CD4-positive, alpha-beta T cell treated with Interferon gamma for 1 hour (primary cell): ENCODE measurements at places on chromosomes 3 and 15.

DNA sequence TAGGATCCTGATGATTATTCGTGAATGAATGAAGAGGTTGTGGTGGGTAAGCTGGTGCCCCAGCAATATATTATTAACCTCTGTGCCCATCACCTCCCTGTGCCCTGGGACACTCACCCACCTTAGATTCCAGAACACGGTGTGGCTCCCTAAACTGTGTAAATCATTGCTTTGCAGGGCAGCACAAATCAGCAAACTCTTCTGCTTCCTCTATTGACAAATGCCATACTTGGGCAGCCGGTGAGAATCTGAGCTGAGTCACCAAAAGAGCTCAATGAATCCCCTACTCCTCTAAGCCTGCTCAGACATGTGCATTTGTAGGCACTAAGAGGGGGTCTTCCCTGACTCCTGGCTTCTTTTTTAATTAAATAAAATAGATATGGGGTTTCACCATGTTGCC lies 15.7 kb downstream of the UQCC5 start:
- no peak for DNase-seq

- no peak for DNase-seq
Measured at GRCh38 chr3:62727536-62727935, 147.7 kb downstream of the CADPS start.

- no peak for DNase-seq
Measured at GRCh38 chr15:88031461-88031860, 225.1 kb downstream of the NTRK3 start.

DNA sequence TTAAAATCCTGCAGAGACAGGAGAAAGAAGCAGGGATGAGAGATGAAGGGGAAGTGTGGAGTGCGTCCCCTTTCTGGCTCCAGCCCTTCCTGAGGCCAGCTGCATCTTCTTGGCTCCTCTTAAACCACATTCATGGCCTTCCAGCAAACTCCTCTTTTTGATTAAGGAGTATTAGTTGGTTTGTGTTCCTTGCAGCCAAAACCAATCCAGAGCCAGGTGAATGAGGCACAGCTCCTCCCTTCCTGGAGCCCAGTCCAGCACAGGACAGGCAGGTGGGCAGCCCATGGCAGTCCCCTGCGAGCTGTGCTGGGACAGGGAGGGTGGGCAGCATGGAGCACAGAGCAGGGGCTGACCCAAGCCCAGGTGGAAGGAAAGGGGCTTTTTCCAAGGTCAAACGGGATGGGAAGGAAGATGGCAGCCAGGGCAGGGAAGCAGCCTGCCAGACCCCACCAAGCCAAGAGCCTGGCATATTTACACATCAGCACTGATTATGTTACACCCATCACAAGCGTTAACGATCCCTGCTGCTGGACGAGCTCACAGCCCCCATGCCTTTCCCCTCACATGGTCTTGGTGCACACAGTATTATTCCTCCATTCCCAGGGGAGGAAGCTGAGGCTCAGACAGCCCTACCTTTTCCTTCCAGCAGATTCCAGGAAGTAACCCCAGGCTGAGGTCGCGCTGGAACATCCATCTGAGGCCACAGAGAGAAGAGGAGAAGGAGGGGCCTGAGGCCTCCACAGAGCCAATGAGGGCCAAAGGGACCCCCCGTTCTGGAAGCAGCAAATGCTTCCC lies 175.6 kb downstream of the SMAD6 start:
- no peak for DNase-seq

DNA sequence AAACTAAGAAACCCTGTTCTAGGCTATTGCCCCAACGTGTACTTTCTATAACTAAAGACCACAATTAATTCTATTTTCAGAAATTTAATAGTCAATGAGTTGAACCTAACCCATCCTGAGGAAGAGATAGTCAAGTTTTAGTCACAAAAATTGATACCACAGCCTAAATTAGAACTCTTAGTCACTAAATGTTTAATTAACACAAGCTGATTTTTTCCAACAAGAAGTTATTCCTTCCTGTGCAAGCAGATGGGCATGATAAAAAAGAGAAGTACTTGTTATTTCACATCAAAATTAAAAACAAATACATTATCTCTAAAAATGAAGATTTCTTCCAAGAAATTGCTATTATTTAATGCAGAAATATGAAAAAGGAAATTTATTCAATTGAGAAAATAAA lies 38.4 kb upstream of the TERB2 start:
- DNase-seq = no peak

- DNase-seq = no peak
Measured at GRCh38 chr15:62966294-62967078, 76.1 kb upstream of the TPM1 start.

DNA sequence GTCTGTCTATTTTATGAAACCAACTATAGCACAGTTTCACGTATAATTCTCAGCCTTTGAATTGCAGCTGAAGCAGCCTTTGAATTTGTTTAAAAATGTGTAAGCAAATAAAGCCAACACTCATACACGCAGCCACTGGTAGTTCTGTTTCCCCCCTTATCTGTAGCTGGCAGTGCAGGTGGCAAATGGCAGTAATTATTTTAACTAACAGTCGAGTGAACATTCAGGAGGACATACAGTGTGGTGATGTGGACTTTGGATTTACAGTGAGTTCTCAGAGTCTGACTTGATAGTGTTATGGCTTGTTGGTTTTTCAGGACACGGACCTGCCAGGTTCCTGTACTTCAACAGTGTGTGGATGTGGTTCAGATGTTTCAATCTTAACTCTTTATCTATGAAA lies 64.0 kb upstream of the SKOR1 start:
- no peak for DNase-seq

DNA sequence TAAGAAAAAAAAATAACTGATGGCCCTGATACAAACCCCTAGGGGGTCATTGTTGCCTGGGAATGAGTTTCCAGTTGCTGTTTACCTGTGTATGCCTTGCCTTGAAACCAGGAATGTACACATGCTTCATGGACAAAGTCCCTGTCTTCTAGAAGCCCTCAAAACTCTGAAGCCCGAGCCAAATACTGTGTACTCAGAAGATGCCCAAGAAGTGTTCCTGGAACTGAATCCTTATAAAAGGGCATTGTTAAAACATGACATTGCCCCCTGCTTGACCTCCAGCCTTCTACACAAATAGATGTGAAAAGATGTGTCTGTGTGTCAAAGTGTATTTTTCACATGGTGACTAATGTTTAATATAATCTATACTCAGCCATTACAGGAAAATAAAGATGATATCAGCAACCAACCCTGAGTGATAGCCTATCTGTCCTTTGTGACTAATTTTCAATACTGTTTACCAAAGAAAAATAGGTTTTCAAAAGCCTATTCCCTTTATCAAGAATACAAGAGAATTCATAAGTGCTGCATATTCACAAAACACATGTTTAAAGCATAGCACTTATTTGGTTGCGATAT lies 325.9 kb downstream of the MECOM start:
- no peak for DNase-seq

DNA sequence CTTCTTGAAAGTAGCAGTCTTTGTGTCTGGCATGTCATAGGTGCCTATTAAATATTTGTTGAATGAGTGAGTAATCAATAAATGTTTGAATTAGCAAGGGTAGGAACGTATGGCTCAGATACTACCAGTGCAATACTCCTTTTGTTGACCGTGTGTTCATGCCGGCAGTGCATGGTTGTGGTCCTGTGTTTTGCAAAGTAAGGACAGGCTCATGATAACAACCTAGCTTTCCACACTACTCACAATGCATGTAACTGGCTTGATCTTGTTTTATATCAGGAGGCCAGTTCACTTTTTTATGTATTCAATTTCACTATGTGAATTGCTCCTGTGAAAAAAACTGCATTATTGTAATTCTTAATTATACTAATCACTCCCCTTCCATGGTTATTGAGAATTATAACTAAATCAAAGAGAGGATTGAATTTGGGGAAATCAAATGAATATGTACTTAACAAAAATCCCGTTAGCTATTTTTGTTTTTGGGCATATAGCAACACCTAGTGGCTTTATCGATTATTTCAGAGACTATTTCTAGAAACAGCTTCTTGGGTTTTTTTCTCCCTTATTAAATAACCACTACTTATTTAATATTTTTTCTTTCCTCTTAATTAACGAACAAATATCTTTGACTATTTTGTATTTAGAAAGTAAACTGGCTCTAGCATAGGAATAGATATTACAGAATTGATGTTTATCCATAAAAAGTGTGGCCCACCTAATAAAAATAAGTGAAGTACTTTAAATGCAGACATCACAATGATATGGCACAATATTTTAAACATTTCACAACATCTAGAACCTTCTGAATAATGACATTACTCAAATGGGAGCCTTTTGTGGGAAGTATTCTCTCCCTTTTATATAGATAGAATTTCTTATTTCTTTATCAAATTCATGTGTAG lies 218.5 kb downstream of the BBX start:
- no peak for DNase-seq

DNA sequence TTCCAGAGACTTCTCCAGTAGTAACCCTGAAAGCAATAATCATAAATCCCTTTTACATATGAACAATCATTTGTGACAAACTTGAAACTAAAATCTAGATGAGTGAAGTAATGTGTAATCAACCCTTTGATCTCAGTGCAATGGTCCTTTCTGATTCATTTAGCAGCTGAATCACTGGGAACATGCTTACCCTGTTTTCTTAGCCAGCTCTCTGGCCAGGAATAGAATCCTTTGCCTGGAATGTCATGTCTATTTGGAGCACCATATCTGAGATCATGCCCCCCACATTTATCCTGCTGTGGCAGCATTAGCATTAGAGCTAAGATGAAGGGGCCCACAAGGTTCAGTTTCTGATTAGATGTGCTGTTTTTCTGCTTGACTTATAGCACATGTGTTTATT lies 309.8 kb downstream of the OXSM start:
- no peak for DNase-seq

GRCh38 chr3:34669490-34669889 lies 871.1 kb downstream of the PDCD6IP start:
- DNase-seq = no peak

DNA sequence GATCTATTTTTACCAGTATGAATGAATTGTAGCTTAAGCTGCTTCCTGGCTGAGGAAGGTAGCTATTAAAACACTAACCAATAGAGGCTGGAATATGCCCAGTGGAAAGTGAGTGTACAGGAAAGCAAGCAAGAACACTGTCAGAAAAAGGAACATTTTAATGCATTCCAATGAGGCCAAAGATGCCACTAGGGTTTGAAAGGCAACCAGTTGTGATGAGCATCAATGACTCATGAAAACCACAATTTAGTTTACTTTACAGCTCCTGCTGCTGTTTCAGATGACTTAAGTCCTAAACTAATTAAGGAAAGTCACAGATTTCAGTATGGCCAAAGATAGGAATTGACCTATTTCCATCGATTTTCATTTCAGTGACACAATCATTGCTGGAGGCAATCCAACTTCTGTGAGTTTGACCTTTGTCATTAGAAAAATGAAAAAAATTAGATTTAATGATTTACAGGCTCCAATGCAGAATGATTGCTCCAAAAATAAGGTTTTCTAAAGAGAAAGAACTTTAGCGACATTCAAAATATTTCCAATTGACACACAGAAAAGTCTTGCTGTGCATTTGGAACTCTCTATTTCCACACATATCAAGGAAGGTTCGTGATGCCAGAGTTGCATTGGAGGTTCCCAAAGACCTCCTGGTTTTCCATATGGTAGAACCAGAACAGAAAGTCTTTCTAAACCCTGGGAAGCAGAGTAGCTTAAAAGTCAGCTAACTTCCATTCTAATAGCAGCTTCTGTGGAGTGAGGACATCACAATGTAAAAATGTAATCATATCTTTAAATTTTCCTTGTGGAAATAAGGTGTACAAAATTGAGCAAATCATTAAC lies 103.0 kb downstream of the SUCNR1 start:
- DNase-seq = no peak

GRCh38 chr3:4551051-4551711 lies 58.0 kb downstream of the ITPR1 start:
- no peak for DNase-seq

GRCh38 chr3:12990306-12990705 lies 82.9 kb downstream of the IQSEC1 start:
- DNase-seq = no peak

DNA sequence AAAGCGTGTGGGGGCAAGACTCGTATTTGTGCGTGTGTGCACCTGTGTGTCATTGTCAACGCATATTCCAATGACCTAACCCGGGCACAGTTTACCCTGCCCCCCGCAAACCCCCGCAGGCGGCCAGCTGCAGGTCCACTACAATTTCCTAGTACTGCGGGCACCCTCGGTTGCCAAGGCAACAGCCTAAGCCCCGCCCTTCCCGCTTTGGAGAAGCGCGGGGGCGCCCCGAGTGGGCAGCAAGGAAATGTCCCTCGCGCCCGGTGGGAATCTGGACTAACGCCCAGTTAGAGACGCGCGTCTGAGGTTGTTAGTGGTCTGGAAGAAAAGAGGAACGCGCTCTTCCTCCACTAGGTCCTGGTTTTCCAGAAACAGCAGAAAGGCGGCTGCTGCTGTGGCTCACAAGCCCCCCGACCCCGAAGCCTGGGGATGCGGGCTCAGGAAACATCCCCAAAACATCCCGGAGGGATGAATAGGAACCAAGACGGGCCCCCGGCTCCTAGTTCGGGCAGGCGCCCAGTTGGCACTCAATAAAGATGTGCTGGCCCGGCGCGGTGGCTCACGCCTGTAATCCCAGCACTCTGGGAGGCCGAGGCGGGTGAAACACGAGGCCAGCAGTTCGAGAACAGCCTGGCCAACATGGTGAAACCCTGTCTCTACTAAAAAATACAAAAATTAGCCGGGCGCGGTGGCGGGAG lies 1.1 kb downstream of the ABHD14A start:
- DNase-seq = peak; percentile 32

GRCh38 chr3:22659651-22660475 lies 543.3 kb upstream of the UBE2E2 start:
- DNase-seq = no peak

GRCh38 chr3:184234224-184234623 lies 4.8 kb downstream of the VWA5B2 start:
- no peak for DNase-seq

DNA sequence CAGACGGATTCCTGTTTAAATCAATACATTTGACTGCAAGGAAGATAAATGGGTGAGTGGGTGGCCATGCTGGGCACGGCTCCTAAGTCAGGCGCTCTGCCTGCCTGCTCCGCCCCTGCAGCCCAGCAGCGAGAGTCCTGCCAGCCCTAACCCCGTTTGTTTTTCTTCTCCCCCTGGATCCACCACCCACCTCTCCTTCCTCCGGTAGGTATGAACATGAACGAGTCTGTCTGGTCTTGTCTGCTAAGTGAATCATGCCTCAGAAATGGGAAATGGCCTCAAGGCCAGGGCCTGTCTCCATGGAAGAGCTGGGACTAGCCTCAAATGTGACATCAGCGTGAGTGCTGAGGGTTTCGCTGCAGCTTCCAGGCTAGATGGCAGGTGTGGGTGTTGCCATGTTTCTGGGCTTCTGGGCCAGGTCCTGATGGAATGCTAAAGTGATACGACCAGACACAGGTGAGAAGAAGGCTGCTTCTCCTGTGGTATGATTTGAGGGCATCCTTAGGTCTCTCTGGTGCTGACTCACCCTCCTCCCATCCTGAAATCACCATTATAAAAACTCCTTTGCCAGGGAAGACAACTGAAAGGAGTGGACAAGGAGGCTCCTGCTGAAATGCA lies 5.6 kb upstream of the FEM1B start:
- no peak for DNase-seq

GRCh38 chr15:75817138-75817935 lies 25.9 kb upstream of the UBE2Q2 start:
- no peak for DNase-seq
